ENCODE measurements at places on chromosomes 13 and 19.

GRCh38 chr19:31340042-31341025 lies 8.9 kb downstream of the TSHZ3 start:
- DNase-seq = no peak

GRCh38 chr13:89923736-89924135 lies 1423.8 kb upstream of the MIR17HG start:
- no peak for DNase-seq

- no peak for DNase-seq
Observed at GRCh38 chr13:60275208-60275607, 111.5 kb upstream of the DIAPH3 start.

DNA sequence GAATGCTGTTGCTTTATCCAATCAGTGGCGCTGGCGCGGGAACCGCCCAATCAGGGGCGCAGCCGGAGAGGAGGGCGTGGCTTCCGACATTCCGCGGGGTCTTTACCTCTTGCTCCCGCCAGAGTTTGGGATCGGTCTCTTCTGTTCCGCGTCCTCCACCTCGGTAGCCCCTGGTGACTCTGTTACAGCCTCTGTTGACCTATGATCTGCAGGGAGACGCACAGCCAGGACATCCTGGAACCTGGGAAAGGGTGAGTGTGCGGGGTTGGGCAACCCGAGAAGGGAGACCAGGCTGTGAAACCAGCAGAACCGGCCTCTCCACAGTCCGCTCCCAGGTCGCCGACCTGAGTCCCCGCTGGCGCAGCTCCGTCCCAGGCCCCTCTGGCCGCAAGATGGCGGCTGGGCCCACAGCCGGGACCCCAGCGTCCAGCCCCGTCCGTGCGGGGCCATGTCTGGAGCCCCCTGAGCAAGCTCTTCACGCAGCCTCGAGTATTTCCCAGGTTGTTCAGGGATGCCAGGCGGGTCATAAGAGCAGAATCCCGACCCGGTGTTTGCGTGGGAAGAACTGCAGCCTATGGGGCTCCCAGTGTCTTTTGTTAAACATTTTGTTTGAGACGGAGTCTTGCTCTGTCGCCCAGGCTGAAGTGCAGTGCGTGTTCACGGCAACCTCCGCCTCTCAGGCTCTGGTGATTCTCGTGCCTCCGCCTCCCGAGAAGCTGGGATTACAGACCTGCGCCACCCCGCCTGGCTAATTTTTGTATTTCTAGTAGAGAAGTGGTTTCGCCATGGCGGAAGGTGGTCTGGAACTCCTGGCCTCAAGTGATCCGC lies 4.4 kb upstream of the ZNF681 start:
- peak; percentile 82 for DNase-seq

- no peak for DNase-seq
Observed at GRCh38 chr13:41599619-41600018, 142.3 kb downstream of the RGCC start.

DNA sequence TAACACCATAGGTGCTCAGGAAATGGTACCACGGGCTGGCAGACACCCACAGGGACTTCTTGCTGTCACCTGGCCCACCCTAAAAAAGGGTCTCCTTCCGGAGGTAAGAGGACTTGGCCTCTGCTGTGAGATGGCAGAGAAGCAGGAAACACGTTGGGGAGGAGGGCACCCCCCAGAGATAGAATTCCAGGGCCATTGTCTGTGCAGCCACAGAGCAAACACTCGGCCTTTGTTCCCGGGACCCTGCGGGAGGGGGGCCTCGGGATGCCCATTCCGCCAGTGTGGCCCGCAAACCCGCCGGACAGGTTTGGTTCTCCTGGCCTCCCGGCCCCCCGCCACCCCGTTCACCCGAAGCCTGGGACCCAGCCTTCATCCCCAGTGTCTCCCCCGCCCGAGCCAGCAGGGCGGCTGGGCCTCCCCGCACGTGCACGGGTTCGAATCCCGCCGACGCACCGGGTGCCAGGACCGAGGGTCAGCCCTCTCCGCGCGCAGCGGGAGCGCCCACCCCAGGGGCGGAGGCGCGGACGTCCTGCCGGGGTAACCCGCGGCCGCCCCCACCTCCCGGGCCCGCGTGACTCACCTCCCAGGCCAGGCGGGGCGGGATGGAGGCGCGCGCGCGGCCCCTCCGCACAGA lies 714 bp downstream of the PLPP2 start:
- DNase-seq = no peak

DNA sequence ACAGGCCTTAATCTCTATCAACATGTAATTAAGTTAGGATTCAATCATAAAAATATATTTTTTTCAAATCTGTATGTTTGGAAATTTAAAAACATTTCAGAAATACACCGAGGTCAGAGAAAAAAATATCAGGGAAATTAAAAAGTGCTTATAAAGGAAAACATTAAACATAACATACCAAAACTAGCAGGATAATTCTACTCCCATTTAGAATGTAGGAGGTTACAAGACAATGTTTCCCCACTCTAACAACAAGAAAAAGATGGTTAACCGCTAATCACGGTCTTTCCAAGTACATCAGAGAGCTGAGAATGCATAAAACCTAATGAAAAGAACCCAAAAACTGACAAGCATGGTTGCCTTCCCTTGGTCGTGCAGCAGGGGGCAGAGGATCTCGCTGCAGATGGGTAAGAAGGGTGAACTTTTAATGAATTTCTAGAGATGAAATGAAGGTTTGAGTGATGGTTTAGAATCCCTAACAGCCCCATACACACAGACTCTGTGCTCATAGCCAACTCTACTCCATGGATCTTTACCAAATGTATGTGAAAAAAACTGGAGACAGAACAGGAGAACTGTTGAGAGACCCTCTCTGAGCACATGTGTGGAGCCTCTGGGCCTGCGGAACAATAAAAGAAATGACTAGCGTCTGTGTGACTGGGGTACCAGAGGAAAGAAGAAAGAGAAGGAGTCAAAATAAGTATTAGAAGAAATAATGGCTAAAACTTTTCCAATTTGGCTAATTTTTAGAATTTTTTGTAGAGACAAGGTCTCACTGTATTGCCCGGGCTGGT lies 51.3 kb upstream of the LSM14A start:
- DNase-seq = peak; percentile 38

- no peak for DNase-seq
Observed at GRCh38 chr13:77784515-77784914, 87.0 kb downstream of the SLAIN1 start.

GRCh38 chr13:99982731-99983498 lies 1.3 kb downstream of the ZIC2 start:
- peak; percentile 43 for DNase-seq

GRCh38 chr13:97397267-97397666 lies 36.7 kb upstream of the RAP2A start:
- no peak for DNase-seq

GRCh38 chr19:16266586-16266942 lies 58.1 kb upstream of the KLF2 start:
- no peak for DNase-seq

GRCh38 chr13:112115403-112116091 lies 48.6 kb downstream of the SOX1 start:
- no peak for DNase-seq

DNA sequence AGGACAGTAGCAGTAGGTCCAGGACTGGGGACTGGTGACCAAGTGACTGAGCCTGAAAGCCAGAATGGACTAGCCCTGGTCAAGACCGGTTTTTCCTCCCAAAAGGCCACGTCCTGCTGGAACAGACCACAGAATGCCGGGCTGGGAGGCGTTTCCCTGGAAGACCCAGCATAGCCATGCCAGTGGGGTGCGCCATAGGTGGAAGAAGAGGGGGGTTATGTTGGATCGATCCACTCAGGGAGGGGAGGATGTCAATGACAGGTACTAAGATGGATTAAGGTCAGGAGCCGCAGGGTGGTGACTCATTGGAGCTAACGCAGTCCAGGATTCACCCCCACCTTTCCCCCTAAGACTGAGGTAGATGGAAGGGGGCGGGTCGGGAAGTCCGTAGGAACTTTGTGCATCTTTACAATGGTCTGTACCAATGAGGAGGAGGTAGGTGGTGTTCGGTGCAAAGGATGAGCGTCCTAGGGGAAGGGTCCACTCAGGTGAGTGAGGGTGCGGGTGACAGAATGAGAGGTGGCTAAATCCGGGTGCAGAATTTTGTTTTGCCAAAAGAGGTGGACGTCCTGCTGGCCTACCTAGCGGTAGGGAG lies 21.0 kb downstream of the VASP start:
- no peak for DNase-seq

DNA sequence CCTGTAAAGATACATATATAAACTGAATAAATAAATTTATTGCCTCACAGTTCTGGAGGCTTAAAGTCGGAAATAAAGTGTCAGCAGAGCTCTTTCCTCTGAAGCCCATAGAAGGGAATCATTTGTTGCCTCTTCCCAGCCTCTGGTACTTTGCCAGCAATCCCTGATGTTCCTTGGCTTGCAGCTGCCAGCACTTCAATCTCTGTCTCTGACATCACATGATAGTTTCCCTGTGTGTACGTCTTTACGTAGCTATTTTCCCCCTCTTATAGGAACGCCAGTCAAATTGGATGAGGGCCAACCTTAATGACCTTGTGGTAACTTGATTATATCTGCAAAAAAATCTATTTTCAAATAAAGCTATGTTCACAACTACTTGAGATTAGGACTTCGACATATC lies 250.9 kb downstream of the LIG4 start:
- DNase-seq = peak; percentile 61

- DNase-seq = no peak
Observed at GRCh38 chr19:55383279-55384130, 587 bp downstream of the TMEM238 start.

DNA sequence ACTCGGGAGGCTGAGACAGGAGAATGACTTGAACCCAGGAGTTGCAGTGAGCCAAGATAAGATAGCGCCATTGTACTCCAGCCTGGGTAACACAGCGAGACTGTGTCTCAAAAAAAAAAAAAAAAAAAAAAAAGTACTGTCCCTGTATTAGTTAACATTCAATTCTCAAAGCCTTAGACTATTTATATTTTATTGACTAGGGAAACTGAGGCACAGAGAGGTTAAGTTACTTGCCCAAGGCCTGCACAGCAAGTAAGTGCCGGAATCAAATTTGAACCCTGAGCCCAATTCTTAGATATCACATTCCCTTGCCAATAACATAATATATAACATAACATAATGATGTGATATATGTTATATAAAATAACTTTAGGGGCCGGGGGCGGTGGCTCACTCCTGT lies 921 bp upstream of the KLC3 start:
- DNase-seq = no peak

GRCh38 chr19:53883231-53883661 lies 1.2 kb downstream of the PRKCG start:
- no peak for DNase-seq

GRCh38 chr13:45492538-45492937 lies 27.8 kb downstream of the COG3 start:
- DNase-seq = no peak

GRCh38 chr19:54429176-54429495 lies 13.9 kb downstream of the TTYH1 start:
- no peak for DNase-seq

- no peak for DNase-seq
Observed at GRCh38 chr19:48348045-48348444, 15.7 kb downstream of the TMEM143 start.

GRCh38 chr13:75776550-75776949 lies 140.4 kb downstream of the LMO7 start:
- no peak for DNase-seq

DNA sequence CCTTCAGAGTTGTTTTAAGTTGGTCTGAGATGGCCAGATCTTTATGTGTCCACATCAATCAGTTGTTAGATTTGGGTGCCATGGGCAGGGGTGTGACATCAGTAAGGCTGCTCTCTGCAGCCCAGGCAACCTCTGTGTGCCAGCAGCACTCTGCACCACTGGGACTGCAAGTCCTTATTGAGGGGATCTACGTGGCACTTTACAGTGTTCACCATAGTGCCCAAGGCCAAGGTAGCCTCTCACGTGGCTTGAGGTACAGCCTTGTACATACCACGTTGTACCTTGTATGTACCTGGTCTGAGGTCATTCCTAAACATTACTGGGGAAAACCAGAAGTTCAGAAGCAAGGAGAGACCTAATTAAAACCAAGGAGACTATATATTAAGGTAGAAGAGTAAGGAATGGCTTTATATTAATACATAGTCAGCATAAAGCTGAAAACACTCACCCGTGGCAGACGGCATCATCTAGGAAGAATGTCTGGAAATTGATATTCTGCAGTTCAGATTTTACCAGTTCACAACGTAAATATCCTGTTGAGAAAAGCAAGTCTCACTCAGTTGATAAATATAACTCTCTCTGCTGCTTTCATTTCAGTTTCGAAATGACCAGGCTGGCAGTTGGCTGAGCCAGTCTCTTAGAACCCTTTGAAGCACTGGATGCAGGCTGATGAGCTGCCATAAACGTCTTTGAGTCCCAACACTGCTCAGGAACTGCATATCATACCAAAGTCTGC lies 128.8 kb downstream of the ZDHHC20 start:
- DNase-seq = no peak
